CD4-positive, alpha-beta memory T cell (primary cell): ENCODE measurements at places on chromosomes 6 and 20.
A peak's percentile ranks its signal among the peaks of the same experiment; 100 is the strongest.

- DNase-seq = no peak
Measured at GRCh38 chr20:31670371-31671228, 32.9 kb downstream of the COX4I2 start.

GRCh38 chr6:109188115-109188411 is 92.8 kb downstream of the CEP57L1 start:
- no peak for DNase-seq

DNA sequence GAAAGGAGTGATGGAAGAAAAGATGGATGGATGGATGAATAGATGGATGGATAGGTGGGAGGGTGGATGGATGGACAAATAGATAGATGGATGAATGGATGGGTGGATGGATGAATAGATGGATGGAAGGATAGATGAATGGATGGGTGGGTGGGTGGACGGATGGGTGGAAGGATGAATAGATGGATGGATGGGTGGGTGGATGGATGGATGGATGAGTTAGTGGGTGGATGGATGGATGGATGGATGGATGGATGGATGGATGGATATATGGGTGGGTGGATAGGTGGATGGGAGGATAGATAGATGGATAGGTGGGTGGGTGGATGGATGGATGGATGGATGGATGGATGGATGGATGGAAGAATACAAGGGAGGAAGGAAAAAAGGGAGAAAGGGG is 82.2 kb downstream of the ATXN1 start:
- DNase-seq = no peak

DNA sequence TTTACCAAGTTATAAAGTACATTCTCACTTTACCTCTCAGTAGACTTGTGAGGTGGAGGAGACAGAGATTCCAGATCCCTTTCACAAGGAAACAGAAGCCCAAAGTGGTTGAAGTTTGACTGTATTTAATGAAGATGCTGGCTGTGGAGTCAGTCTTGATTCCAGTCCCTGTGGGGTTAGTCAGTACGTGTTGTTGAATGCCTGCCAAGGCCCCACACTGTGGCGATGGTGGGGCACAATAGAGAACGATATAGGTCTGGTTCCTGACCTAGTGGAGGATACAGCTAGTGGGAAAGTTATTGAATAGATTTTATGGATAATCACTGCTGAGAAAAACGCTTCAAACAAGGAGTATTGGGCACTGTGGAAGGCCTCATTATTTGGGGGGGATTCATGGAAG is 71.4 kb downstream of the LRRC1 start:
- no peak for DNase-seq

DNA sequence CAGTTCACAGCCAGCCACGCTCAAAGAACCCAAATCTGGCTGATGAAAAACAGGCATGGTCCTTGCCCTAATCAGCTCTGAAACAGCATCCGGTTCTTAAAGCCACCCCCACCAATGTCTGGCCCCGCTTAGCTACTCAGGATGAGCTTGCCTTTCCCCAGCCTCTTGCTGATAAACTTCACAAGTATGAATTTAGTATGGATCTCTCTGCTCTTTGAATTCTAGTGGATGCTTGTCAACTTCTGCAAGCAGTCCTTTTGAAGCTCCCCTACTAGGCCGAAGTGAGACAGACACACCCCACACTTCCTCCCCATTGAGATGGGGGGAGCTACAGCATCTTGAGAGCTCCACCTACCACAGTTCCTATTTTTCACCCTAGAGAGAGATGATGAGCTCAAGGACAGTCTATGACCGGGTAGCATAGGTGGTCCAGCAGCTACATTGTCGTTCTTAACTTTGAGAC is 36.7 kb downstream of the EBF4 start:
- DNase-seq = peak; percentile 65

DNA sequence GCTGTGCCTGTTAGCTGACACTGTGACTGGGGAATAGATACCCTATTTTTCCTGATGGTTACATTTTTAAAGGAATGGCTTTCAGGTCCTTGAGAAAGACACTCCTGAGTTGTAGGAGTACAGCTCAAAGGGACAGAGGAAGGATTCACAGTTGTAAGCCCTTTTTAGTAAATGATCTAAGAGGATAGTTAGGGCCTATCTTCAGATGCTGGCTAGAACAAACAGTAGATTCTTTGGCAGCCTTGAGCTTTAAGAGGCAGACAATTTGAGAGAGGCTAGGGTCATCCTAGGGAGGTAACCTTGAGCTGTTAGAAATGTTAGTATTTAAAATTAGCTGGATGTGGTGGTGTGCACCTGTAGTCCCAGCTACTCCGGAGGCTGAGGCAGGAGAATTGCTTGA is 111.5 kb downstream of the ZFAND3 start:
- no peak for DNase-seq

DNA sequence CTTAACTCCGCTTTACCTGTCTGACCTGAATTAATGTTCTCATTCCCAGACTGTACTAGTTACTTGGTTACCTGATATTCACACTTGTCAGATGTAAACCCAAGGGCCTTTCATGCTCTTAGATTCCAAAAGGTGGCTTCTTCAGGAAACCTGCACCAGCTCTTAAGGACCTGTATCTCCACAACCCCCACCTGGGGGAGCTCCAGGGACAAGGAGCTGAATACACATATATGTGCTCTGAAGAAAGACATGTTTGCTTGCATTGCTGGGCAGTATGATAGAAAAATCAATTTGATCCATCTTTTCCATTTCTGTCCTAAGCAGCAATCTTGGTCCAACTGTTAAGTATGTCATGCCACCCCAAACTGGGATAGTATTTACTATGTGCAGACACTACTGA is 64.8 kb upstream of the POU3F2 start:
- no peak for DNase-seq

GRCh38 chr6:168117942-168118341 is 38.9 kb upstream of the FRMD1 start:
- no peak for DNase-seq

DNA sequence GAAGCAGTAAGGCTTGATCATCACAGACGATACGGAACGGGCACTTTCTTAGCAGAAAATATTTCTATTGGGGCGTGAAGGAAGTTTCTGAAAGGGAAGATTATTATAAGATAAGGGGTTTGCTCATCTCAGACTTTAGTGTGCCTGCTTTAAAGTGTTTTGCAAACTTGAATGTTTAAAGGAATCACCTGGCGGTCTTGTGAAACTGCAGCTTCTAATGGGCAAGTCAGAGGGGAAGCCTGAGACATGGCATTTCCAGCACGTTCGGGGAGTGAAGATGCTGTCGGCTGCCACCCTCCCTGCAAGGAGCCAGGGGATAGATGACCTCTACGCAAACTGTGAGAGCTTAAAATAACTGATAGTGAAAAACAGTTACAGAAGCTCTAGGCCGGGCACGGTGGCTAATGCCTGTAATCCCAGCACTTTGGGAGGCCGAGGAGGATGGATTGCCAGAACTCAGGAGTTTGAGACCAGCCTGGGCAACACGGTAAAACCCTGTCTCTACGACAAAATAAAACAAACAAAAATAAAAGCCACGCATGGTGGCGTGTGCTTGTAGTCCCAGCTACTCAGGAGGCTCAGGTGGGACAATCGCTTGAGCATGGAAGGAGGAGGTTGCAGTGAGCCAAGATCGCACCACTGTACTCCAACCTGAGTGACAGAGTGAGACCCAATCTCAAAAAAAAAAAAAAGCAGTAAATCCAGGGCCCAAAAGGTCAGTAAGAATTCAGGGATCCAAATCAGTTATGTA is 2.3 kb upstream of the KIF16B start:
- DNase-seq = no peak

DNA sequence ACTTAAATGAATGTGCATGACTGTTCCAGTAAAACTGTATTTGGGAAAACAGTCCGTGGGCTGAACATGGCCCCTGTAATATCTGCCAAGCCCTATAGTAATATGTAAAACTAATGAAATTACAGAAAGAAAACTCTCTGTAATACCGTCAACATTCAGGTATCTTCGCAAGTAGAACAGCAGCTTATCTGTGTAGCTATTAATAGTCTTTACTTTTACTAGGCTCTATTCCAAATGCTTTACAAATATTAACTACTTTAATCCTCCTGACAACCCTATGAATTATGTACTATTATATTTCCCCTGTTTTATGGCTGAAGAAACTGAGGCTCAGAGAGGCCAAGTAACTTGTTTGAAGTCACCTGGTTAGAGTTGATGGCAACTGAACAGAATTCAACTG is 57.1 kb downstream of the DAAM2 start:
- DNase-seq = no peak

- DNase-seq = no peak
Measured at GRCh38 chr20:44931911-44932310, 22.1 kb downstream of the PABPC1L start.

GRCh38 chr6:141550471-141550870 is 582.3 kb upstream of the GJE1 start:
- no peak for DNase-seq

- no peak for DNase-seq
Measured at GRCh38 chr6:7446619-7447325, 57.2 kb downstream of the RIOK1 start.

DNA sequence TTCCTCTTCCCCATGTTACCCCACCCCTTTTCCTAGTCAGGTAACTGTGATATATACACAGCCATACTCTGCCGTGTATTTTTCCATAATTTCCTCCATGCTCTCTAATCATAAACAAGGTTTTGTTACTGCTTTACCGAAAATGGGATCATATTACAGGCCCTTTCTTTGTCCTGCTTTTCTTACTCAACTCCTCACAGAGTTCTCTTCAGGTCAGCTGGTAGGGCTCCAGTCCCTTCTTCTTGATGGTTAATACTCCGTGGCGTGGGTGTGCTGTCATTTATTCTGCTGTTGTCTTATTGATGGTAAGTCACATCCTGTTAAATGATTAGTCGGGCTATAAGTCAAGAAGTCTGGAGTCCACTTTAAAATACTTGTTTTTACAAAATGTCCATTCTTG is 24.9 kb upstream of the PI16 start:
- no peak for DNase-seq

DNA sequence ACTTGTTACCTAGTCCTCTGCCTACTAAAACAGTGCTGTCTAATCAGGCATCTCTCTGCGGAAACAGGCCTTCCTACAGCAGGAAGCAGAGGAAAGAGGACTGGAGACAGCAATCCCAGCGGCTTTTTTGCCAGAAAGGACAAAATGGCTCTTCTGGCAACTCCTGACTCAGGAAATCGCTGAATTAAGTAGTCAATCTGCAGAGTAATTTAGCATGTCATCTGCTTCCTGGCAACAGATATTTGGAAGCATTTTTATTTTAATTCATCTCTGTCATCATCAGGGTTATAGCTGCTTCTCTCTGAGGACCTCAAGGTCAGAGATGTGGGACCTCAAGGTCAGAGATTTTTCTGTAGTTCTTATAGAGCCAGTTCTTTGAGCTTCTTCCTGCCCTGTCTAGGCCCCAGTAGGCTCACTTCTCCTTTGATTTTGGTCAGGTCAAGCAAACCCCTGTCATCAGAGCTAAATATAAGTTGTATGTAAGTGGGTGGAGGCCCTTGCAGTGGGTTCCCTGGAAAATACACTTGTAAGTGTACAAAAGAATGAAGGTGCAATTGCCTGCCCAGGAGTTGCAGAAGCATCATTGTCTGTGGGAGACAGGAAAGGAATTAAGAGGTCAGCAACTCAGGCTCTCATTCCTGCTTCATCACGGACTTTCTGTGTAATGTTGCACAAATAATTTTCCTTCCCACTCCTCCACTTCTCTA is 229.4 kb downstream of the ALDH8A1 start:
- DNase-seq = no peak

DNA sequence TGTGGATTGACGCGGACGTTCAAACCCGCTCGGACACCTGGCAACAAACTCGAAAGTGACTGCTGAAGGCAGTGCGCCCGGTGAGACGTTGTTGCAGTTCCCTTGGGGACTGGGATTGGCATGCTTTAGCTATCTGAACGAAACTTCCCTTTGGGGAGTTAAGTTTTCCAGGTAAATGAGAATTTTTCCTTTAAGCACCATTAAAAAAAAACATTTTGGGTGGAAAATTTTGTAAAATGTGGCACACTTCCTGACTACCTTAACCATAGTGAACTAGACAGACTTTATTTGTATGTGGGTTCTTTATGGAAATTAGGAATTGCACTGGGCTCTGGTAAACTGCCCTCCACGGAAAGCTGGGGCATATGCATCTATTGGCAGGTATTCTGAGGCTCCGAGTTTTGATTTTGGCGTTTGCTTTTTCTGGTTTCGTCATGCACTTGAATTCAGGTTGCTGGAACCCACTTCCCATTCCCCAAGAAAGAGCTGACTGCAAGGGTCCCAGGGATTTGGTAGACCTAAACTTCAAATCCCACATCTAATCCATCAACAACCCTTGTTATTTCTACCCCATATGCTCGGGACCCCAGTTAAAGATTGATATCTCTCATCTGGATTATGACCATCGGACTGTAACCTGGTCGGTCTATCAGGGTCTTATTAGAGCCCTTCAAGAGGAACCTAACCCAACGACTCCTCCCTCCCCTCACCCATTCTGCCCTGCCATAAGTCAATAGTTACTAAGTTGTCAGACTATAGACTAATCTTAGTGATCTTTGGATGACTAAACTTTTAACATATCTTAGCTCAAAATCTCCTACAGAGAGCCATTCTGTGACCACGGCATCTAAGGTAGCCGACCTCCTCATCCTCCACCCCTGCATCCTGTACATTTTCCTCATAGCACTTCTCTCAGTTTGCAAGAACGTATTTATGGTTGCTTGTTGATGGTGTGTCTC is 800 bp upstream of the DYNLT1 start:
- DNase-seq = peak; percentile 22

GRCh38 chr20:57677584-57677982 is 32.2 kb downstream of the PMEPA1 start:
- DNase-seq = no peak

DNA sequence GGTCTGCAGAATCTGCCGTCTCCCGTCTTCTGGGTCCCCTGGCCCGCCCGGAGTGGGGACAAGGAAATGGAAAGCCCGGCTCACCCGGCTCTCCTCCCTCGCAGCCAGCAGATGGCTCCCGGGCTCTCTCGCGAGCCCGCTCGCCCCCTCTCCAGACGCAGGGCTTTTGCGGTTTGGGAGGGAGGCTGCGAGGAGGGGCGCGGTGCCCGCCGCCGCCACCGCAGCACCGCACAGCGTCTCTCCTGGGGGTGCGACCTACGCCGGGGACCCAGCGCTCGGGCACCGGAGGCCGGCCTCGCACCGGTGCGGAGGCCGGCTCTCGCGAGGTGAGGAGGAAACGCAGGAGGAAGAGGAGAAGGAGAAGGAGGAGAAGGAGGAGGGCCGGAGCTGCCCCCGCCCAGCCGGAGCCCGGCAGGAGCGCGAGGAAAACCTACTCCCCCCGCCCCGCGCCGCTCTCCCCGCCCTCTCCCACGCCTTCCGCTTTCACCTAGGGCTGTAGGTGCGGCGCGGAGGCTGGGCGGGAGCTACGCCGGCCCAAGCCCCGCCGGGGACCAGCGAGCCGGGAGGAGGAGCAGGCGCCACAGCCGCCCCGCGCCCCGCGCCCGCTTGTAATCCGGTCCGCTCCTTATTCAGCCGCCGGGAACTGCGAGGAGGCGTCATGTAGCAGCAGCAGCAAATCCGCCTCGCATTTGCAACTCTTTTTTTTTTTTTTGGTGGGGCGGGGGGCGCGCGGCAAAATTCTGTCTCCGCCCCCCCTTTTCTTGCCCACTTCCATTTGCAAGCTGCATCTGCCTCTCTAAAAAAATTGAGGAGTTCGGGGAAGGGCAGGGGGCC is at the start of gene CARMIL1:
Gene CARMIL1 (plus strand): TSS at position 461 of the 834 bp plus-strand sequence. CDS start 422 bp downstream, outside the sequence.
- DNase-seq = peak; percentile 57

GRCh38 chr20:1297486-1297885 is 31.4 kb downstream of the SNPH start:
- no peak for DNase-seq

- no peak for DNase-seq
Measured at GRCh38 chr6:26592649-26593048, 4.1 kb upstream of the ABT1 start.
